ENCODE measurements at places on chromosomes 7 and 10.
A peak's percentile ranks its signal among the peaks of the same experiment; 100 is the strongest.

DNA sequence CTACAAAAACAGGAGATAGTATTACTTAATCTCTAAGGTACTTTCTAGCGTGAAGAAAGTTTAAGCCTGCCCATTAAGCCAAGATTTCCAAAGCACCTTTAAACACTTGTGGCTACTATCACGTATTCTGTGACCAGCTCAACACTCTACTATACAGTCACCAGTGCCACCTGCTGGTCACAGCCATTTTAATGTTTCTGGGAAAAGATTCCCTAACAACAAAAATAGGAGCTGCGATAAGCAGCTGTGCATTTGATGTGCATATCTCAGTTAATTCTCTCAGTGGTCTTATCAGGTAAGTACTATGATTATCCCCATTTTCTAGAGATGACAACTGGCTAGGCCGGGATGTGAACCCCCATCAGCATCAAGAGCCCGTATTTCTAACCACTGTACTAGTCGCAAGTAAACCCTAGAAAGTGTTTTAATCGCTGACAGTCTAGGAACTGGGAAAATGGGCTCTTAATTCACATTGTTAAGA lies 860 bp downstream of the SEC31B start:
- peak; percentile 71 for DNase-seq

DNA sequence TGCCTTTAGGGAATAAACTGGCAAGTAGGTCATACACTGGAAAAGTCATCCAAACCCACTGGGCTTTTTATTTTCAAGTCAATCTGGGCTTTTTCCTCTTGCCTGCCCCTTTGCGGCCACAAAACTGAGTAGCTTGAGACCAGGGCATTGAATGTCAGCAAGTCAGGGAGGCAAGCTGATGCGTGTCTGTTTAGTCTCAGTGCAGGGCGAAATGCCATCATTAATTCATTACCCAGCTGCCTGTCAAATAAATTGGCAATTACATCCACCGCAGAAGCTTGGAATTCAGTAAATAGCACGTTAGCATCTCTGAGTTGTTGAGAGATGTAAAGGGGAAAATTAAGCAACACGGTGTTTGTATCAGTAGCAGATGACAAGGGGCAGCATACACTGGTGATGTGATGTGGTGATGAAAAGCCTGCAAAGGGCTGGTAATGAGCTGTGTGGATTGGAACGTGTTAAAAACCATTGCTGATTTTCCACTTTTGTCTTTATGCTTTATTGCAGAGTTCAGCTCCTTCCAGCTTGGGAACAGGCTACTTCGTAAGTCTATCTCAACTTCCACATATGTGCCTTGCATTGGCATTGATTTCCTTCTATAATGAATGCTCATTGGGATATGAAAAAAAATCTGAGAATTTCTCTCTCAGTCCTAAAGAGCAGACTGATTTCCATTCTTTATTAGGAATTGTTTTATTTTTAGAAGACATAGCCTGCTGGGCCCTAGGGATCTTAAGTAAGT lies 535.9 kb downstream of the AUTS2 start:
- no peak for DNase-seq

DNA sequence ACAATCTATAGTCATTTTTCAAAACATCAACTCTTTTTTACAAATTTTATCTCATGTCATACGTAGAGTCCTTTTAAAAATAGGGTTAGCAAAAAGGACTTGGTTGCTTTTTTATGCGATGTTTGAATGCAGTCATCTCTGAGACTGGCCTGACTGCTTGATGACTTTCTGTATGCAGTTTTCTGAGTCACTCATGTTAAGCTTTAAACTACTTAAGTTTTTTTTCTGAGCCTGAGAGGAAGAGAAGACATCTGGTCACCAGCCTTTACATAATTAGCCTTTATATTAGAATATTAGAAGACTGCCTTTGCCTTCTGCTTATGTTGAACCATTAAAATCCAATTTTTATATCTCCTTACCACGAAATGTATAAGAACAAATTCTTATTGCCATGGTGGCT lies 834.4 kb upstream of the MBL2 start:
- DNase-seq, result no peak

GRCh38 chr10:43899224-43899959 lies 250.7 kb upstream of the ZNF32 start:
- DNase-seq, result no peak

GRCh38 chr10:75295868-75296441 lies 60.2 kb upstream of the COMTD1 start:
- no peak for DNase-seq

- DNase-seq, result no peak
These were observed 127.6 kb upstream of the NANOS1 start for GRCh38 chr10:118901906-118902305.

GRCh38 chr10:1142596-1142995 lies 86.4 kb downstream of the WDR37 start:
- DNase-seq, result no peak

DNA sequence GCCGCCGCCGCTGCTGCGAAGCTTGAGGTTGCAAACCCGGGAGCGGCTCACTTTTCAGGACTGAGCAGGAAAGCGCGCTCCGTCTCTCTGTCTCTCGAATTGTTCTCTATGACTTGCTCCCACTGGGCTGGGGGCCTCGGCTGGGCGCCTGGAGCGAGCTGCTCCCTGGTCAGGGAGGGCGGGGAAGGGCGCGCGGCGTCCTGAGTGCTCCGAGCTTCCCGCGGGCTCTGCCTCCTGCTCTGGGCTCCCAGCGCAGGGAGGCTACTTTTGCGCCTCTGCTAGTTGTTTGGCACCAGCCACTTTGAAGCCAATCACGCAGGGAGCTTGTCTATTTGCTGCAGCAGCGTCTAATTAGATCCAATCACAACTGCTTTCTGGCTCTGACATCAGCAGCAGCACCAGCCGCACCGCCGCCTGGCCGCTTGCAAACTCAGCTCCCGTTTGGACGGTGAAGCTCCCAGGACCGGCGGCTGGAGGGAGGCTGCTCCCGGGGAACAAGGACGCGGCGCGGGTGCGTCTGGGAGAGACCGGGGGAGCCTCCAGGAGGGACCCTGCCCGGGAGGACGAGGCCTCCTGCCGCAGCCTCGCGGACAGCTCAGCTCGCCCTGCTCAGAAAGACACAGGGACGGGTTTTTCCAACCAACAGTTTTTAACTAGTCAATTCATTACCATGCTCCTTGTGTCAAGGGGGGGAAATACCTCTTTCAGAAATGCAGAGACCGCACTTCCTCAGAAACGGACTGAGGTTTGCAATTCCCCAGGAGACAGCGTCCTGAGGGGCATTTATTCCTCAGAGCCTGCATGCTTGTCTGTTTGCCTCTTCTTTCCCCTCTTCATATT lies at the start of gene ADARB2:
Gene ADARB2 (minus strand): TSS at position 304 of the 840 bp plus-strand sequence.
- peak; percentile 32 for DNase-seq

- DNase-seq, result no peak
These were observed 59.3 kb upstream of the IL6 start for GRCh38 chr7:22667562-22668239.

DNA sequence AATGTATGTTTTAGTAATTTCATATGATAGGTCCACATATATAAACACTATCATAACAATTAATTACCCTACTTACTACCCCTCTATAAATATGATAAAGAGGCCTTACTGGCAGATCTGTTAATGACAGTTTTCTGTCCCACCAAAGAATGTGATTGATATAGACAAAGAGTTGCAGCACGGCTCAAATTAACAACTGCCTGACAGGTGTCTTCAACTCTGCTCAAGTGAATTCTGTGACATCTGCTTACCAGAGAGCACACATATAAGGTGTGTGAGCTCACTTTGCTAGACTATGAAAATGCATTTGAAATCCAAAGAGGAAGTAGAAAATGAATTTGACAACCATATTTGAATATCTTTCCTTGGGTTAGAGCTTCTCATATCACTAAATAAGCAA lies 36.6 kb downstream of the CACNA2D1 start:
- no peak for DNase-seq

GRCh38 chr7:41731493-41732435 lies 28.9 kb upstream of the INHBA start:
- no peak for DNase-seq

DNA sequence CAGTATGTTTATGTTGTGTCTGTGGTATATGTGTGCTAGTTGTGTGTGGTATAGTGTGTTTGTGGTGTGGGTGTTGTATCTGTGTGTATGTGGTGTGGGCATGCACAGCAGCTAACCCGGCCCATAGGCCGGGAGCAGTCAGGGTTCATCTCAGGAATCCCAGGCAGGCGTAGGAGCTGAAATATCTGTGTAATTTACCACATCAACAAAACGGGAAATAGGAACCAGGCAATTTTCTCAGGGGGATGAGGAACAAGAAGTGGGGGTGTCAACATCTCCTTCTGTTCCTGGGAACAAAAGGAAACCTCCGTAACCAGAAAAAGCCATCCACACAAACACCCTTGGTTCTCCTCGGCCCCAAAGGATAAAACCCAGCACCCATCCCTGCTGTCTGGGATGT lies 24.5 kb upstream of the ZNF488 start:
- no peak for DNase-seq

GRCh38 chr10:110388687-110389052 lies 84.0 kb upstream of the SMNDC1 start:
- no peak for DNase-seq

- no peak for DNase-seq
These were observed 12.8 kb upstream of the CXCL12 start for GRCh38 chr10:44397476-44398225.

DNA sequence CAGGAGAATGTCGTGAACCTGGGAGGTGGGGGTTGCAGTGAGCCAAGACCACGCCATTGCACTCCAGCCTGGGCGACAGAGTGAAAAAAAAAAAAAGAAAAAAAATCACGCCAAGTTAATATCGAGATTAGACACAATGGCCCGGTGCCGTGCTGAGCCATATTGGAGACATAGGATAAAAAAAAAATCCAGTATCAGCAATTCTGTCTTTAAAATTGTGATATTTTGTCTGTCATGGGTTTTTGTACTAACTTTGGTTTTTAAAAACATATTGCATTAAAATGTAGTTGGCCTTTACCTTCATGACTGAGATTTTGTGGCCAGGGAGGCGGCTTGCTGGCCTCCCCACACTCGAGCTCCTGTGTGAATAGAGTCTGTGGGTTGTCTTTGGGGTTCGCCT lies 62.8 kb upstream of the PITRM1 start:
- DNase-seq, result no peak

DNA sequence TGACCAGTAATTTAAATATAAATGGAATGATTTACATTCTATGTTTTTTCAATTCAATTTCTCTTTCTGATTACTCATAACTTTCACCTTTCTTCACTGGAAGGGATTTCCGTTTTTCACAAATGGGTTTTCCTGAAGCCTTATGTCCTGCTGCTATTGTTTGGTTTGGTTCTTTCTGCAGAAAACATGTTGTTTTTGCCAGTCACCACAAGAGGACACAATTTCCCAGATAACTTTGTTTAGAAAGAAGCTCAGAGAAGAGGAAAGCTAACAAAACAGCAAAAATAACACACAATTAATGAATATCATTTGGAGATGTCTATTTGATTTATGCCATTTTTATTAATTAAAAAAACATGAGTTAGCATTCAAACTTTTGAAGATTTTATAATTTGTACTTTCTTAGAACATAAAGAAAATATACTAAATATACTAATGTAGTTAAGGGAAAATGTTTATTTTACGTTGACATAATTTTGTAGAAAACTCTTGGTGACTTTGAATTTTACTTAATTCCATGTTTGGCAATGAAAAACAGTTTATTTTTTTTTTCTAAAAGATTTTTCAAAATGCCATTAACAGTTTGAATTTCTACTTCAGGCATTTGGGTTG lies 4.6 kb upstream of the TWIST1 start:
- no peak for DNase-seq

DNA sequence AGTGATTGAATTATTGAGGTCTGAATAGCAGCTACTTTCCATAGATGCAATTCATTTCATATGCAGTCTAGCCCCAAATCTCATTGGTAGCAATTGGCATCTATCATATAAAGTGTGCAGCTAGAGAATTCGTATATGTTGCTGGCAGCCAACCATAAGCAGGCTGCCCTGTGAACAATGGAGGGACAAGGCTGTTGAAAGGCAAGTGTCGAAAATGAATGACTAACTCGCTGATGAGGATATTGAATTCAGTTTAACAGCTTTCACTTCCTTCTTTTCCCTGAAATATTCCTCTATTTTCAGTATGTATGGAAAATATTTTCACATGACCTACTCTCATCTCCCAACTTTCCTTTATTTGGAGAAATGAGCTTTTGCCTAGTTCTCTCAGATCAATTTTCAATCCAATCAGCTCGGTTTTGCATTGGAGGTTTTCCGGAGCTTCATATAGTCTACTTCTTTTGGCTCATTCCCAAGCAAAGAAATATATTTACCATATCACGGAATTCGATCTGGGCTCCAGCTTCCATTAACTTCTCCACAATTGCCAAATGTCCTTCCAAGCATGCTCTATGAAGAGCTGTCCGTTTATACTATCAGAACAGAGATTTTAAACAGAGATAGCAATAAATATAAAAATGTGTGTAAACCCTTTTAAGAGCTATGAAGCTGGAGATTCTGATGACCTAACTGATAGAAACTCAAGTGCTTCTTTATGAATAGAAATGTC lies 3.5 kb downstream of the ANKRD1 start:
- DNase-seq, result no peak

GRCh38 chr10:26890956-26891355 lies 30.2 kb upstream of the ABI1 start:
- DNase-seq, result peak; percentile 36

GRCh38 chr7:135260930-135261721 lies 27.5 kb downstream of the STRA8 start:
- DNase-seq, result no peak

GRCh38 chr7:106947244-106947728 lies 82.2 kb downstream of the PIK3CG start:
- peak; percentile 19 for DNase-seq

- no peak for DNase-seq
These were observed 121.5 kb downstream of the SLIT1 start for GRCh38 chr10:97063983-97064837.

GRCh38 chr7:87831097-87831496 lies 45.1 kb downstream of the SLC25A40 start:
- no peak for DNase-seq

- DNase-seq, result no peak
These were observed 19.5 kb downstream of the COL28A1 start for GRCh38 chr7:7516156-7516555.

DNA sequence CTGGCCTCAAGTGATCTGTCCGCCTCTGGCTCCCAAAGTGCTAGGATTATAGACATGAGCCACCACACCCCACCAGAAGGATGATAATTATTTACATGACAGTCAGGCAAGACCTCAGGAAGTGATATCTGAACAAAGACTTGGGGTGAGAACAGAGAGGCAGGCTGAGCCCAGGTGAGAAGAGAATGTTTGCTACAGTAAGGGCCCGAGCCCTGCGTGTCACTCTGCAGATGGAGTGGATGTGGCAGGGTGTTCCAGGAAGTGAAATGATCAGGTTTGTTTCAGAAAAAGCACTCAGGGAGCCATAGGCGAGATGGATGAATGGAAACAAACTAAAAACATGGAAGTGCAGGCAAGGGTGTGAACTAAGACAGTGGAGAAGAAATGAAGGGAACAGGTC lies 22.2 kb downstream of the SFMBT2 start:
- DNase-seq, result no peak

DNA sequence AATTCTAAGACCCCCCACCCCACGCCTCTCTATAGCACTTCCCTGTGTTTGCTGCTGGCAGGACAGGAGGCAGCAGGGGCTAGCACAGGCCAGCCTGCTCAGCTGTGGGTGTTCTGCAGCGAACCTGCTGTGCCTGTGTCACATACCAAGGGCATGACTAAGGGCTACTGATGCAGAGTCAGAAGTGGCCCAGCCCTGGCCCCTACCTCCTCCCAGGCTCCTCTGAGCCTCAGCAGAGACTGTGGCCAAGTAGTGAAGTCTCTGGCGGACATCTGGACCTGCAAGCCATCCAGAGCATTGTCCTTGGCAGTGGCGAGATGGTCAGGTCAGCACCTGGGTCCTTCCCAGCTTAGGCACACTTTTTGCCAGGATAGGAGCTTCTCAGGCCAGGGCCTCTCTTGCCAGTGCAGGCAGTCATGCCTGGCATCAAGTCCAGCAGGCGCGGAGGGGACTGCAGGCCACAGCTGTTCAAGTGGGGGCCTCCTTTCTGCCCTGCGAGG lies 116.3 kb upstream of the RET start:
- no peak for DNase-seq
